ENCODE measurements at places on chromosomes 12 and 14. TPM values are rescaled to one million over a fixed set of nuclear protein-coding genes. Genes with fewer than 3 reads are reported as not detected.

POTEG gene
- not detected for total RNA-seq

LRP1 gene
- 112 TPM for total RNA-seq

TAC3 gene
- 6.8 TPM for total RNA-seq

APOF gene
- total RNA-seq = 0.11 TPM

EIF4B gene
- 860 TPM for total RNA-seq

GPR68 gene
- total RNA-seq = 0.28 TPM

PAX9 gene
- total RNA-seq = not detected

P2RX2 gene
- 1.6 TPM for total RNA-seq

TMEM253 gene
- 1.7 TPM for total RNA-seq

ART4 gene
- total RNA-seq = not detected

GRCh38 chr14:49733836-49734235 is 34.1 kb upstream of the KLHDC2 start:
- no peak overlapping the region for H3K4me3 ChIP-seq
- H3K27ac ChIP-seq = no peak overlapping the region
- no peaks in the 10 kb centered on the region for H3K27me3 ChIP-seq
- no peaks in the 10 kb centered on the region for H3K36me3 ChIP-seq
- no peaks in the 10 kb centered on the region for H3K4me1 ChIP-seq

- peak; percentile 7 for DNase-seq
- no peaks in the 10 kb centered on the region for H3K36me3 ChIP-seq
- peaks cover 2% of the 10 kb centered on the region for H3K4me1 ChIP-seq
- no peaks in the 10 kb centered on the region for H3K27me3 ChIP-seq
- H3K4me3 ChIP-seq = no peak overlapping the region
- H3K27ac ChIP-seq = no peak overlapping the region
Observed at GRCh38 chr14:104109731-104110361, 24.3 kb downstream of the ASPG start.

DNA sequence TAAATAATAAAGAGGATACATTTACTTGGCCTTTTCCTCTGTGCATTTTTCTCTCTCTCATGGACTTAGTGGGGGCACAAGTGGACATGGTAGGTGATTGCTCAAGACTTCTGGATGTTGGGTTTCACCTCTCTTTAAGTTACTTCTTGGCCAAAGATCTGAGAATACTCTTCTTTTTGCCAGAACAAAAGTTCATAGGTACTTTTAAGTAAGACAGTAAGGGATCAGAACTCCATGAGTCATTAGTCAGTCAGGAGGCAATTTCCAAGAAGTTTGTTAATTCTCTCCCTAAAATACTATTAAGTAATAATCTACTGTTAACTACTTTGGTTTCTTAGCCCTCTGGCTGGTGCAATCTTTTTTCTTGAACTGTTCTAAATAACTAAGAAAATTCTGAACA is 84.2 kb downstream of the GRIP1 start:
- H3K4me3 ChIP-seq = no peak overlapping the region
- H3K36me3 ChIP-seq = no peaks in the 10 kb centered on the region
- H3K27me3 ChIP-seq = no peaks in the 10 kb centered on the region
- no peak for DNase-seq
- H3K4me1 ChIP-seq = peaks cover 27% of the 10 kb centered on the region

DNA sequence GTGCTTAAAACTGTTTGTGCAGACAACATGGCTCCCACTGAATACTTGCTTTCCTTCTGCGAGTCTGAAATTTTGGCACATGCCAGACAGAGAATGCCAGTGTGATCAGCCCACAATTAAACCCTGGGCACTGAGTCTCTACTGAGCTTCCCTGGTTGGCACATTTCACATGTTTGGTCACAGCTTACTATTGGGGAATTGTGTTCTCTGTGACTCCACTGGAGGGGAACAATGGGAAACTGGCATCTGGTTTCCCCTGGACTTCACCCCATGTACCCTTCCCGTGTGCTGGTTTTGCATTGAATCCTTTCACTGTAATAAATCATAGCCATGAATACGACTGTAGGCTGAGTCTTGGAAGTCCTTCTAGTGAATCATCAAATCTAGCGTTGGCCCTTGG is 64.9 kb downstream of the EFCAB11 start:
- no peak for DNase-seq
- no peaks in the 10 kb centered on the region for H3K4me1 ChIP-seq
- no peaks in the 10 kb centered on the region for H3K27me3 ChIP-seq
- H3K36me3 ChIP-seq = peaks cover 2% of the 10 kb centered on the region
- H3K27ac ChIP-seq = no peak overlapping the region
- H3K4me3 ChIP-seq = no peak overlapping the region

DNA sequence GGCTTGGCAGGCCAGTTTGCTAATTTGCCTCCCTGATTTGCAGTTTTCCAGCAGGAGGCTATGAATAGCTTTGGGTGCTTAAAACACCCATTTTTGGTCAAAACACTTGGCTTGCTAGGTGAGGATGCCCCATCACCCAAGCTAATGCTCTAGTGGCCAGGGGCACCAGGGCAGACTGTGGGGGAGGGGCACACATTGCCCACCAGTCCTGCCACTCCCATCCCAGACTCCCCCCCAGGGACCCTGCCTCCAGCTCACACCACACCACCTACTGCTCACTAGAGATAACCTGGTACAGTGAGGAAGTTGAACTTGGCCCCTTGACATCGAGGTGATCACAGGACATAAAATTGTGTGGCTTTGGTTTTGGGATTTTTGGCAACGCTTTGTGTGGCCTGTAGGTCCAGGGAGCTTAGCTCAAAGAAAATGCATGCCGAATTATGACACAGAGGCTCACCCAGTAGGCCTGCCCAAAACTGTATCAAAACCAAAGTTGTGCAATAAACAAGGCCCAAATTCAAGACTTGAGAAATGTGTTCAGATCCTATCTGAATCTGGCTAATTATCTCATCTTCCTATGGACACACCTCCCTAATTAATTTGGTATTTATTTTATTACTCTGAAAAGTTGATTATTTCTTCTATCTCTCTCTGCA is 4.3 kb downstream of the NUAK1 start:
- H3K27me3 ChIP-seq = peaks cover 7% of the 10 kb centered on the region
- H3K4me1 ChIP-seq = peaks cover 80% of the 10 kb centered on the region
- no peak for DNase-seq
- no peak overlapping the region for H3K4me3 ChIP-seq
- H3K36me3 ChIP-seq = no peaks in the 10 kb centered on the region

GRCh38 chr14:89720741-89721729 is 233.5 kb downstream of the EFCAB11 start:
- H3K36me3 ChIP-seq = no peaks in the 10 kb centered on the region
- H3K4me1 ChIP-seq = peaks cover 52% of the 10 kb centered on the region
- H3K27me3 ChIP-seq = no peaks in the 10 kb centered on the region
- no peak for DNase-seq

- no peak overlapping the region for H3K4me3 ChIP-seq
- no peak for DNase-seq
- no peak overlapping the region for H3K27ac ChIP-seq
- peaks cover 5% of the 10 kb centered on the region for H3K36me3 ChIP-seq
- no peaks in the 10 kb centered on the region for H3K4me1 ChIP-seq
Observed at GRCh38 chr12:19088606-19089005, 40.9 kb upstream of the PLEKHA5 start.

DNA sequence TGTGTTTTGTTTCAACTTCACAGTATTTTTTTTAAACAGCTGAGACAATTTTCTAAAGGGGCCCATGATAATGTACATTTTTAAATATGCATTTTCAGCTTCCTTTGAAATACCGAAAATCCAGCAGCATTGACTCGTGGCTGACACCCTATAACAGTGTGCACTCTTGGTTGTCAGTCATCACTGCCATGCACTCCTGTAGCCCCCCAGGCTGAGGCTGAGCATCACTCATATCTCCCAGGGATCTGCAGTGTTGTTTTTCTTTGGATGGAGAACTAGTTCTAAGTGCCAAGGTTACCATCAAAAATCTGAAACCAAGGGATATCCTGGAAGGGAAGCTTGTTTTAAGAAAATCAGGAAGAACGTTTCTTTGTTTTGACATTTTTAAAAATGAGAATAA is 81.2 kb downstream of the C14orf132 start:
- H3K4me3 ChIP-seq = no peak overlapping the region
- H3K4me1 ChIP-seq = no peaks in the 10 kb centered on the region
- no peak for DNase-seq

DNA sequence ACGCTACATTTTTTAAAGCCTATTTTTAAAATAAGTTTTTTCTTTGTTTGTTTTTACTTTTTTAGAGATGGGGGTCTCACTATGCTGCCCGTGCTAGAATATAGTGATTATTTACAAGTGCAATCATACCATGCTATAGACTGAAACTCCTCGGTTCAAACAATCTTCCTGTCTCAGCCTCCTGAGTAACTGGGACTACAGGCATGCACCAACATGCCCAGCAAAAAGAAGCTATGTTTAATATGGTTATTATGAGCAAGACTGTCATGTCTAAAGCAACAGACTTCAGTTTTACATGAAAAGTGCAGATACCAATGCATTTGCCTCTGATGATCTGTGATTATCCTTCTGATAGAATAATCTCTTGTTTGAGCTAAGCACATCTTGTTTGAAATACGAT is 45.6 kb upstream of the SGPP1 start:
- H3K4me1 ChIP-seq = no peaks in the 10 kb centered on the region
- no peak for DNase-seq
- no peaks in the 10 kb centered on the region for H3K36me3 ChIP-seq
- H3K4me3 ChIP-seq = no peak overlapping the region
- no peak overlapping the region for H3K27ac ChIP-seq

GRCh38 chr14:78700236-78700635 is 530.1 kb downstream of the NRXN3 start:
- H3K4me3 ChIP-seq = no peak overlapping the region
- no peaks in the 10 kb centered on the region for H3K36me3 ChIP-seq
- no peaks in the 10 kb centered on the region for H3K27me3 ChIP-seq
- no peak for DNase-seq
- no peaks in the 10 kb centered on the region for H3K4me1 ChIP-seq

DNA sequence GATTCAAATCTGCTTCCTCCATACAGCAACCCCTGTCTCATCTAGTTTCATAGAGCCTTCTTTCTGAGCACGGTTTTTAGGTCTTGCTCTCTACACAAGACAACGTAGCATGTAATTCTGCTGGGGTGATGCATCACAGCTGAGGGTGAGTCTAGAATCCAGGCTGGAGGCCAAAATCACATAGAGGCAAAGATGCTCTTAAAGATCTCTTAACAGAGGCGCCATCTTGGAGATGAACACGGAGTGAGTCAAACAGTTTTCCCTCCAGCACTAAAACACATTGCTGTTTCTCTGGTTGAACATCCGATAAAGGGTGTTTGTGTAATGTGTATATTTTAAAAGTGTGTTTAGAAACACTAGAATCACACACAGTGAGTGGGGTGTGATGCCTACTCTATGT is 78.9 kb downstream of the NOS1 start:
- H3K27me3 ChIP-seq = no peaks in the 10 kb centered on the region
- H3K27ac ChIP-seq = no peak overlapping the region
- peaks cover 23% of the 10 kb centered on the region for H3K4me1 ChIP-seq
- DNase-seq = no peak

DNA sequence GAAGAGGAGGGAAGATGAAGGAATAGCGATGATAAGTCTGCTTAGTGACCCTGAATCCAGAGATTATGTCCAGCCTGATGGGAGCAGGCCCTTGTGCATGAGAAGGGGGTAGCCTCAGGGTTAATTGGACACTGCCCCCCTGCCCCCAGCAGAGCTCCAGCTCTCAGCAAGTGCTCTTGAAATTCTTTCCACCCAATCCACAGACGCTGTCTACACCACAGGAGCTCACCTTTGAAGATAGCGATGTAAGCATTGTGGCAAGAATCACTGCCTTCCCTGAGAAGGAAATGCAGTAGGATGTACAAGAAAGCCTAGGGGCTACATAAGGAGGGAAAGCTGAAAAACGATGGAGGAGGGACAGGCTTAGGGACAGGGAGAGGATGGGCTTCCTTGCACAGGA is 39.4 kb downstream of the CRACR2A start:
- no peaks in the 10 kb centered on the region for H3K27me3 ChIP-seq
- H3K4me1 ChIP-seq = peaks cover 18% of the 10 kb centered on the region
- H3K4me3 ChIP-seq = no peak overlapping the region
- no peaks in the 10 kb centered on the region for H3K36me3 ChIP-seq

GRCh38 chr12:104603545-104603973 is 146.8 kb downstream of the CHST11 start:
- DNase-seq = no peak
- peaks cover 33% of the 10 kb centered on the region for H3K4me1 ChIP-seq
- H3K27me3 ChIP-seq = no peaks in the 10 kb centered on the region

GRCh38 chr14:92789457-92790089 is 4.5 kb upstream of the GOLGA5 start:
- no peak overlapping the region for H3K4me3 ChIP-seq
- H3K27me3 ChIP-seq = peaks cover 20% of the 10 kb centered on the region
- H3K36me3 ChIP-seq = peaks cover 24% of the 10 kb centered on the region
- H3K27ac ChIP-seq = no peak overlapping the region

GRCh38 chr12:104551313-104551931 is 94.7 kb downstream of the CHST11 start:
- no peak overlapping the region for H3K27ac ChIP-seq
- DNase-seq = no peak
- H3K4me3 ChIP-seq = no peak overlapping the region
- peaks cover 14% of the 10 kb centered on the region for H3K4me1 ChIP-seq

DNA sequence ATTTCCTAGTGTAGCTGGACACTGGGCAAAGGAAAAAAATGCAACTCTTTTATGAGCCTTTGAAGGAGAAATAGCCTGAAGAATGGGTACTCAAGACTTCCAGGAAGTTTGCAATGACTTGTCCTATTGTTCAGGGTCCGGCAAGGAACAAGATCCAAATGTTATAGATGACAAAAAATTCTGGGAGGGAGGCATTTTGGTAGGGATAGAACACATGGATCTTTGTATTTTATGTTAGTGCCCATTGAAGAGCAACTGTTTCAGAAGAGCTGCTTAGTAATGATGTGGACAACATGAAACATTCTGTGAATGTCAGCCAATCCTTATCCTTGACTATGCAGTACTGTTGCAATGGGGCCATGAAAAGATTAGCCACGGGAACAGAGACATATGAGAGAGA is 138.0 kb downstream of the MGAT4C start:
- H3K27ac ChIP-seq = no peak overlapping the region
- no peaks in the 10 kb centered on the region for H3K4me1 ChIP-seq
- no peak for DNase-seq
- no peak overlapping the region for H3K4me3 ChIP-seq

- H3K4me1 ChIP-seq = peaks cover 37% of the 10 kb centered on the region
- H3K27ac ChIP-seq = peak overlapping the region; percentile 86
- no peak overlapping the region for H3K4me3 ChIP-seq
- H3K36me3 ChIP-seq = no peaks in the 10 kb centered on the region
- no peaks in the 10 kb centered on the region for H3K27me3 ChIP-seq
Observed at GRCh38 chr12:32273063-32273522, 126.3 kb upstream of the FGD4 start.

GRCh38 chr14:70897464-70897863 is 9.8 kb upstream of the PCNX1 start:
- no peak overlapping the region for H3K4me3 ChIP-seq
- no peak for DNase-seq
- H3K27me3 ChIP-seq = no peaks in the 10 kb centered on the region
- no peak overlapping the region for H3K27ac ChIP-seq
- H3K36me3 ChIP-seq = no peaks in the 10 kb centered on the region

DNA sequence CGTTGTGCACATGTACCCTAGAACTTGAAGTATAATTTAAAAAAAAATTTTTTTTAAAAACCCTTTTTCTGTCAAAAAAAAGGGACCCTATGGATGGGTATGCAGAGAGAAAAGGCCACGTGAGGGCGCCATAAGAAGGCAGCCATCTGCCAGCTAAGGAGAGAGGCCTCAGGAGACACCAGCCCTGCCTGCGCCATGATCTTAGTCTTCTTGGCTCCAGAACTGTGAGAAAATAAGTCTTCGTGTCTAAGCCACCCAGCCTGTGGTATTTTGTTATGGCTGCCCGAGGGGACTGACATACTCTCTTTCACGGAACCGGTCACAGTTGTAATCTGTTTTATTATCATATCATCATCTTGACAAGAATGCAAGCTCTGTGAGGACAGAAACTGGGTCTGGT is 174.8 kb downstream of the EFCAB11 start:
- H3K27me3 ChIP-seq = no peaks in the 10 kb centered on the region
- no peak overlapping the region for H3K4me3 ChIP-seq
- DNase-seq = peak; percentile 51
- H3K27ac ChIP-seq = no peak overlapping the region
- peaks cover 4% of the 10 kb centered on the region for H3K36me3 ChIP-seq
- H3K4me1 ChIP-seq = peaks cover 9% of the 10 kb centered on the region

Measured in WTC11 (cell line).